Umbilical cord (tissue), 2 donors: ENCODE measurements at places on chromosomes 1 and 21. TPM values are rescaled to one million over a fixed set of nuclear protein-coding genes. Genes with fewer than 3 reads are reported as not detected.

Gene SPATA21
- not detected for total RNA-seq

Gene LRRC39
- total RNA-seq, result 2.4 TPM

Gene BARHL2
- total RNA-seq, result not detected

Gene MYOG
- 2.6 TPM for total RNA-seq

Gene AK4
- total RNA-seq, result 30.3 TPM

Gene FMO5
- 14.0 TPM for total RNA-seq

DNA sequence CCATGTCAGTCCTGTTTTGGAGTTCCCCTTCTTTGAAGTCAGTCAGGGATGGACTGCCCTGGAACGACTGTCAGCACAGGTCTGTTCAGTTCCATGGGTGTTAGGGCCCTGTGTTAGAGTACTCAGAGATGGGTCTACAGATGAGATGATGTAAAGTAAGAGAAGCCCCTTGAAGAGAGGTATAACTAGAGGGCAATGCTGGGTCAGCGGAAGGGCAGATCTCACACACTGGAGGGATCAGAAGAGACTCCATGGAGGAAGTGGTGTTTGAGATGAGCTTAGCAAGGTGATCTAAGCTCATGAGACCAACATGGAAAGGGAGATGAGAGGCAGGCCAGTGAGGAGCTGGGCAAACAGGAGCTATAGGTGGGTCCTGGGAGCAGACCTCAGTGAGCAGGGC lies 7.6 kb downstream of the PPFIA4 start:
- no peak for DNase-seq

GRCh38 chr1:24437631-24438396 lies 22.2 kb downstream of the NIPAL3 start:
- DNase-seq, result no peak

DNA sequence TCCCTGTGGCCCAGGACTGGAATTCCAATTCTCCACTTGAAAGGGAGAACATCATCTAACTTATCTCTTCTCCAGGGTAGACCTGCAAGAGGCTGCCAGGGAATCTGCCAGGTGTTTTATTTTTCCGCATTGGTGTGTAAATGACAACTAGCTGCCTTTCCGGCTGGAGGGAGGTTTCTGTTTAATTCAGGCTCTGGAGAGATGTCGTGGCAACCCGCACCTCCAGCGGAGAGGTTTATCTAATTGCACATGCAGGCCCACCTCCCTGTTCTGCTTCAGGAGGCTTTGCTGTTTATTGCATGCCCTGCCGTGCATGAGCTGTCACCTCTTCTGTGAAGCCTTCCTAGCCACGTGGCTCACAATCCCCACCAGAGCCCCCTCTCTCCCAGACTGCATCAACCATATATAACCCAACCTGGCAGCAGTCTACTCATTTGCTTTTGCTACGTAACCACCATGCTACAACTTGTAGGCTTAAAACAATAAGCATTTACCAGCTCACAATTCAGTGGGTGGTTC lies 151.6 kb downstream of the C1orf94 start:
- no peak for DNase-seq

DNA sequence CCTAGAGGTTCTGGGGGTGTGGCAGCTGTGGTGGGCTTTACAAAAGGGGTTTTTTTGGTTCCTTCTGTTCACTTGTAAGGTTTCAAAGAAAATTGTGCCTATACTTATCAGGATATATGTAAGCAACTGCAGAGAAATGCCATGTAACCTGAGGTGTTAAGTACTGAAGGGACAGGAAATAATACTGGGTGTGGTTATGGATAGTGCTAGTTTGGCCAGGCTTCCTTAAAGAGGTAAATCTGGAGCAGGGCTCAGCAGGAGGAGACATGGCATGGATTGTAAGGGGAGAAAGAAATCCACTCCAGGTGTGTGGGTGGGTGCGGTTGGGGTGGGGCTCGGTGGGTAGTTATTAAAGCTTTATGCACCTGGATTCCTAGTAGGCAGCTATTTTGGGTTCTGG lies 28.3 kb downstream of the KIRREL1 start:
- no peak for DNase-seq

DNA sequence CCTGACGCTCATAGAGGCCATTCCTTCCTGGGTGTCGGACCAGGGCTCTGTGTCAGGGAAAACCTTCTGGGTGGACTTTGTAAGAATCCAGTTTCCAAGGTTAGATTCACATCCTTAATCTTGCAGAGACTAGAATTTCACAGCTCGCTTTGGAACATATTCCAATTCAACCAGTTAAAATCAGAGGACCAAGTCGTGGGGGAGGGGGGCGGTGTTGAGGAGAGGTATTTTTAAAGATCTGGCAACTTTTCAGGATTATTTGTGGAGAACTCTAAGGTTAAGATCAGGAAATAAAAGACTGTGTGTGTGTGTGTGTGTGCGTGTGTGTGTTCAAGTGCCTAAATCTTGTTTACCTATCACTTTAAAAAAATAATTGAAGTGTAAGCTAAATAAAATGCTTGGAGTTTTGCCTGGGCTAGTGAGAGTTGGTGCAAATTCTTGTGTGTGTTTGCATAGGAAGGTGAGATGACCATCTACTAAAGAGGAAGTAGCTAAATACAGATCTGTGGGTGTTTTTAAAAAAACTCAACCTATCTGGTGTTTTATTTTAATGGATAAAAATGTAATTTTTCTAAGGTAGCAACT lies 21.8 kb downstream of the TENT5C start:
- no peak for DNase-seq

DNA sequence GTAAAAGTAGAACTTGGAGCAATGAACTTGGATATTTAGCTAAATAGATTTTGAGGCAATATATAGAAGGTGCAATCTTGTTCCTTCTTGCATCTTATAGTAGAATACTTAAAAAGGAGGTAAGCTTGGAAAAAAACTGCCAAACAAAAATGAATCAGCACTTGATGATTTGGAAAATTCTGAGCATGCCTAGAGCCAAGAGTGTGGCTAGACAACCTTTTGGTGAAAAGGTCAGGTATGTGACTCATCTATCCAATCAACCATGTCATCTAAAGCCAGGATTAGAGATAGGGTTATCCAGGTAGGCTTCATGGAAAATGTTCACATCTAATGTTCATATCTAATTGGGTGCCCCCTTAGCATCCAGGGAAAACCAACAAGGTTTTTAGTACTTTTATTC lies 515.0 kb downstream of the COL11A1 start:
- DNase-seq, result no peak

GRCh38 chr1:213050745-213051126 lies 305 bp upstream of the RPS6KC1 start:
- no peak for DNase-seq

DNA sequence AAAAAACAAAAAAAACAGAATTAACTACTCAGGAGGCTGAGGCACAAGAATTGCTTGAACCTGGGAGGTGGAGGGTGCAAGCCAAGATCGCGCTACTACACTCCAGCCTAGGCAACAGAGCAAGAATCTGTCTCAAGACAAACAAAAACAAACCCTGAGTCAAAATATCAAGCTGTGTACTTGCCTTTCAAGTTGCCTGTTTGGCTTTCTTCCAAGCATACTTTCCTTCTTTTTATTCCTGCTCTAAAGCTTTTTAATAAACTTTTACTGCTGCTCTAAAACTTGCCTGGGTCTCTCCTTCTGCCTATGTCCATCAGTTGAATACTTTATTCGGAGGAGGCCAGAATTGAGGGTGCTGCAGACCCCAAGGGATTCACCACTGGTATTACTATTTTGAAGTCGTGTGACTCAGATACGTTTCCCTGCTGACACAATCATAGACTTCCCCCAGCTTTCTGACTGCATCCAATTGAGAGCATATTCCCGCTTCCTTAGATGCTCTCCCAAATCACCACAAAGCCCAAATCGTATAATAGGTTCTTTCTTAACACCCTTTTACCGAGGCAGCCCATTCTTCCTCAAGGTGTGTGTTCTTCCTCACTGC lies 3.5 kb upstream of the ACBD6 start:
- no peak for DNase-seq

DNA sequence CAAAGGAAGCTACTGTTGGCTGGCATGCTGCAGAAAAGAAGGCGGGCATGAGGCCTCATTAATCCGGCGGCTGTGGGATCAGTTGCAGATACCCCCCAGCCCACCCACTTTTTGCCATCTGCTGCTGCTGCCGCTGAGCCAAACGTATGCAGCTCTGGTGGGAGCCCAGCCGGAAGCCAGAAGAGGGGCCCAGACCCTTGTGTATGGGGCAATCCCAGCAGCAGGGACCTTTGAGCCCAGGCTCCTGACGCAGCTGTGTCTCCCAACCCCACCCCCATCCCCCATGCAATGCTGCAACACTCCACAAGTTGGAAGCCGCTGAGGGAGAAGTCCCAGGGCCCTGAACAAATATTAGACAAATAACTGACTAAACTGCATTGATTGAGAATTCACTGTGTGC lies 106.0 kb downstream of the ELAVL4 start:
- DNase-seq, result no peak
